Foreskin keratinocyte (primary cell): ENCODE measurements at places on chromosomes 2 and 18. TPM values are rescaled to one million over a fixed set of nuclear protein-coding genes. Genes with fewer than 3 reads are reported as not detected.

GRCh38 chr2:121826036-121826435 is 70.6 kb downstream of the TSN start:
- DNase-seq, result no peak

DNA sequence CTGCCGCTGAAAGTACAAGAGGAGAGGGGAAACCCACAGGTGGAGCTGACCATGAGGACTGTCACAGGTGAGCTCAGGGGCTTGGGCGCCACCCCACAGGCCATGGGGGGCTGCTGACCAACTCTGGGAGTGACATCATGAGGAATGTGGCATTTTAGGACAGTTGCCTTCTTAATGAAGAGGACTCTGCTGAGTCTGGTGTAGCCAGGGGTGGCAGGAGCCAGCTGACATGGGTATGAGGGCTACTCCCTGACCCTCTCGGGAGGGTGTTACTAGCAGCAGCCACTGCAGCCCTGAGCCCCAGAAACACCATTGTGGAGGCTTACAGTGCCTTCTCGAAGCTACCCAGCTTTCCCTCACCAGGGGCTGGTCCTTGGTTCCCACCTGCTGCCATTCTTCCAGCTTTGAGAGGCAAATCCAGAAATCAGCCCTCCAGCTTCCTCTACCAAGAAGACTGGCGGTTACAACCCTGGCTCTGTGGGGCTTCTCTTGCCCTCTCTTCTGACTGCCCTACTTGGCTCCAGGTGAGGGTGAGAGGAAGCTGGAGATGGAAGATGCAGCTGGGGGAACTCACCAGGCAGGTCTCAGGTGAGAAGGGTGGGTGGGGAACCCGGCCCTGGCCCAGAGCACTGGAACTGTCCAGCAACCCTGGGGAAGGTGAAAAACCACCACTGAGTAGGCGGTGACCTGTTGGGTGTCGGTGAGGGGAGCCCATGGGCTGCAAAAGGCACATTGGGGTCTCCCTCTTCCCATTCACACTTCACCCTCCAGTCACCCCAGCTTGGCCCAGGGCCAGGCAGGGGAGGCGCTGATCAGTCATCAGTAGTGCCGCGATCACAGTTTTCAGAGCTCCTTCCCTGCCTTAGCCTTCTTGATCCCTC is 98.5 kb downstream of the MCFD2 start:
- no peak for DNase-seq

- DNase-seq, result peak; percentile 77
Observed at GRCh38 chr2:152920846-152921245, 202.4 kb downstream of the ARL6IP6 start.

DNA sequence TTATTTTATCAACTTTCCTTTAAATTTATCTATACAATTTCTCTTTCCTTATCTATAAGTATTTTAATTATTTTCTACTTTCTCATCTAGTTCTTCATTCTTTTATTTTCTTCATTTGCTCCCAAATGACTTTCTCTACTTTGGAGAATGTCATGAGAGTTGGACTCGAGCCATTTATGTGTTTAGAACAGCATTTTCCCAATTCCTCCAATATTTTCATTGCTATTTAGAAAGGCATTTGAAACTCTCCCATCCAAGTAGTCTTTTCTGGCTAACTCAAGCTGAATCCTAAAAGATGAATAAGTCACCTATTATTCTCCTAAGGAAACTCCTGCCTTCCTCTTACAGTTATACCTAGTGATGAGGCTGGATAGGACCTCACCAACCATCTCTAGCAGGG is 15.8 kb upstream of the FEZ2 start:
- DNase-seq, result no peak

DNA sequence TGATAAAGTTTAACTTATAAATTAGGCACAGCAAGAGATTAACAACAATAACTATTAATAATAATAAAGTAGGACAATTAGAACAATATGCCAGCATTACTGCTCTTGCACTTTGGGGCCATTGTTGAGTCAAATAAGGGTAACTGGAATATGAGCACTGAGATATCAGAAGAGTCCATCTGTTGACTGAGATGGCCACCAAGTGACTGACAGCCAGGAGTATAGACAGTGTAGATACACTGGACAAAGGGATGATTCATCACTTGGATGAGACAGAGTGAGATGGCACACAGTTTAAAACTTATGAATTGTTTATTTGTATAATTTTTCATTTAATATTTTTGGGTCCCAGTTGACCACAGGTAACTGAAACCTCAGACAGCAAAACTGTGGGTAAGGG is 20.0 kb downstream of the NAB1 start:
- DNase-seq, result no peak

DNA sequence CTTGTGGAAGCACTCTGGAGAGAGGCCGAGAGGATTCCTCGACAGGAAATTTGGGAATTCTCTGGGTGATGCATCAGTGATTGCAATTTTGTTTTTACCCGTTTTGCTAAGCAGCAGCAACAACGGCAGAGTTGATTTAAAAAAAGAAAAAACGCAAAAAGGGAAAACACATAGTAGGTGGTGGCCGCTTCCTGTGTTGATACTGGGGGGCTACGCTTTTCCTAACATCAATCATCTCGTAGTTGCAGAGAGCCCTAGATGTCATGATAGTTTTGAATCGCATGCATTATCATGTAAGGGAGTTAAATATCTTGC is 271 bp upstream of the RBM43 start:
- DNase-seq, result no peak

- DNase-seq, result no peak
Observed at GRCh38 chr2:136322428-136322827, 204.5 kb upstream of the CXCR4 start.

DNA sequence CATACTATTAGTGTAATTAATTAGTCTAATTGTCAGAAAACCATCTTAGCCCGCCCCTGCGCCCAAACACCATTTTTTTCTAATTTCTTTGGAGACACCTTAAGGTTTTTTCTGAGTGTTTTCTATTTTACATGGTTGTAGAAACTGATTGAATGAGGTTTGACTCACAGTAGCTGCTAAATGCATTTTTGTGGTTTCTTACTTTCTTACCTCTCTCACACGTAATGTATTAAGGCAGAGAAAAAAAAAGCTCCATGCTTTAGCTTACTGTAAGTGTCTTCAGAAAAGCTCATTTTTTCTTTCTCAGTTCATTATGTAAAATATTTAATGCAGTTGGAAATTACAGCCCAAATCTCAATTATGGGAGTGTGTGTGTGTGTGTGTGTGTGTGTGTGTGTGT is 548.5 kb upstream of the LRRTM4 start:
- DNase-seq, result peak; percentile 1

- DNase-seq, result peak; percentile 73
Observed at GRCh38 chr18:2627821-2628276, 27.7 kb upstream of the SMCHD1 start.

DNA sequence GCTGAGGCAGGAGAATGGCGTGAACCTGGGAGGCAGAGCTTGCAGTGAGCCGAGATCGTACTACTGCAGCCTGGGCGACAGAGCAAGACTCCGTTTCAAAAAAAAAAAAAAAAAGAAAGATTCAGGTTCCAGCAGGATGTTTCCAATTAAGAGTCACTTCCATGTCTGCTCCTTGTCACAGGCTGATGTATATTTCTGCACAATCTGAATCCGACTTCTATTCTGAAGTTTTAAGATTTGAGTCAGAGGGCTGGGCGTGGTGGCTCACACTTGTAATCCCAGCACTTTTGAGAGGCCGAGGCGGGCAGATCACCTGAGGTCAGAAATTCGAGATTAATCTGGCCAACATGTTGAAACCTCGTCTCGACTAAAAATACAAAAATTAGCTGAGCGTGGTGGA is 24.7 kb downstream of the SNRPD1 start:
- no peak for DNase-seq

DNA sequence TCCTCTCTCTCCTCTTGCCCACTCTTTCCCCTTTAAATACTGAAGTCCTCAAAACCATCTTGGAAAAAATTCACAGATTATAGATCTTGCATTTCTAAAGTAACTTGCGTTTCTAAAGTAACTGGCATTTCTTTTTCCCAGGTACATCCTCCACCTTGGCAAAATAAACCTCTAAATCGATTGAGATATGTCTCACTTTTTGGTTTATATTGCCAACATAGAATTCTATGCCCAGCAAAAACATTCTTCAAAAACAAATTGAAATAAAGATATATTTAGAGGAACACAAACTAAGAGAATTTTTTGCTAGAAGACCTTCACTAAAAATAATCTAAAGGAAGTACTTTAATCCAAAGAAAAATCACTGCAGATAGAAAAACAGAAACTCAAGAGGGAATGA is 122.5 kb upstream of the RBMS1 start:
- DNase-seq, result no peak

DNA sequence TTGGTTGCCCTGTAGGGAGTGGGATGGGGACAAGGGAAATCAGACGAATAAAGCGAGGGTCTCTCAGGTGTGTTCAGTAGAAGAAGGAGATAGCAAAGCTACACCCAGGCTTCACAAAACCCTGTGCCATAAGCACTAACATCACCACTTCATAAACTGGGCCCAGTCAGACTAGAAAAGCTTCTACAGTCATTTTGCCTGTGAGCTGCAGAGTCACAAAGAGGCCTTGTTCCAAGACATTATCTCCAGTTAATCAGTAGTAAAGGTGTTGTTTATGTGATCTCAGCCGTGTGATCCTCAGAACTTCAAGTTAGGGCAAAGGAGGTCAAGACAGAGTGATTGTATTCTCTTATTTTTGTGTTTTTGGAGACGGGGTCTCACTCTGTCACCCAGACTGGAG is 148.0 kb downstream of the GALR1 start:
- DNase-seq, result no peak

DNA sequence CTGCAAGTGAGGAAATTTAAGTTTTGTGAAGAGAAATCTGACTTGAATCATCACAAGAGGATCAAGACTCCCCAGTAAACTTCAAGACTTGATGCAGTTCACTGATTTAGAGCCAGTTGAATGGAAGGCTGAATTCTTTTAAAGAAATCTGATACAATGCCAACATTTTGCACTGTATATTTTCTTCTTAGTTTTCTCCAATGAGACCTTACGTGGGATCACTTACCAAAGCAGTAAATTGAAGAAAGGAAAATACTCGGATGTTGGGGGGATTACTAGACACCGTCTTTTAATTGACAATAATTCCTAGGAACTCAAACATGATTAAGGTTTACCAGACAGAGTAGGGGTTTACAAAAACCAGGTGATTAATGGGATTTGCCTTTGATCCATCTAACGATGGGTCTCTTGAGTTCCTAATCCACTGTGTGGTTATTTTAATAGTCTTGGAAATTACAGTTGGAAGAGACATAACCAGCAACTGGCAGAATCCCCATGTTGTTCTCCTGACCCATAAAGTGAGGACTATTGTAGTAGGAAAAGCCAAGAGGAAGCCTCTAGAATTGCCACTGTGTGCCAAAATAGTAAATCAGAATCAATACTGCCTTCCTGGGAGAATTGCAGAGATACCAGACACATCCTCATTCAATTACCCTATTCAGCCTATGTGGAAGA is 354.5 kb downstream of the PID1 start:
- DNase-seq, result no peak

- peak; percentile 51 for DNase-seq
Observed at GRCh38 chr2:142321706-142322280, 191.0 kb upstream of the LRP1B start.

- no peak for DNase-seq
Observed at GRCh38 chr2:214575030-214575429, 164.2 kb downstream of the VWC2L start.

DNA sequence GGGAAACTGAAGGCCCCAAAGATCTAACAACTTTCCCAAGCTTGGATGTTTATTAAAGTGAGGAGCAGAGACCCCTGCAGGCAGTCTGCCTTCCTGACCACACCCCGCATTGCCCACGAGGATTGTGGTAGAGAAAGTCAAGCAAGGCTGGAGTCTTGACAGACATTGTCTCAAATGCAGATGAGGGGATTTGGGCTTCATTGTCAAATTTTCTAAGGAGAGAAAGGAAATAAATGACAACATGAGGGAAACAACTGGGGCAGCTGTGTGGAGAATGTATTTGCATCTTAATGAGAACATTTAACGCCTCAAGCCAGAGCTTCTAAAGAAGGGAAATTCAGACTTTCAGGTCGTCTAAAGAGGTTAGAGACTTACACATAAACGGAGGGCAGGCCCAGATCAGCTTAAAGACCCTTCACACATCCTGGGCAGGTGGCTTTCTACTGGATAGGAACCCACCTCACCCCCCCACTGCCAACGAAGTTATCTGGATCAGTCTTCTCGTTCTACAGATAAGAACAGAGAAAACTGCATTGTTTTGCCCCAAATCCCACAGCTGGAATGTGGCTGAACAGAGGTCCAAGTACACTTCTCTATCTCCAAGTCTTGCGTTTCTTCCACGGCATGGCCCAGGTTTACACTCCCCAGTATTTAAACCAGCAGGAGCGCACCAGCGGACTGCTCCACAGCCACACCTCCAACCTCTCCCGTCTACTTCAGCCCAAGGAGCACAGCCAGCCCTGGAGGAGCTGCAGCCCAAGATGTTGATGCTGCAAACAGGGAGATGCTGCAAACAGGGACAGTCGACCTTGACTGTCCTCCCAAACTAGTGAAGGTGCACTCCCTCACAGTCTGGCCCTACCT is 16.2 kb upstream of the SCG2 start:
- no peak for DNase-seq

- DNase-seq, result no peak
Observed at GRCh38 chr2:42587526-42588117, 19.2 kb downstream of the MTA3 start.

DNA sequence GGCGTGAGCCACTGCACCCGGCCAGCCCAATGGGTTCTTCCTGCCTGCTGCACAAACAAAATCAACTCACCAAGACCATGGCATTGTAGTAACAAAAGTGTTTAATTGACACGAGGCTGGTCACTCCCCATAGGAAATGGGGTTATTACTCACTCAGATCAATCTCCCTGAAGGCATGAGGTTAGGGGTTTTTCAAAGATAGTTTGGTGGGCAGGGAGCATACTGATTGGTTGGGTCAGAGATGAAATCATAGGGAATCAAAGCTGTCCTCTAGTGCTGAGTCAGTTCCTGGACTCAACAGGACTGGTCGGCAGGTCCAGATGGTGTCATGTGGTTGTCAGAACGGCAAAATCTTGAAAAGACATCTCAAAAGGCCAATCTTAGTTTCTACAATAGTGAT is 122.1 kb downstream of the TMEM17 start:
- DNase-seq, result peak; percentile 35

DNA sequence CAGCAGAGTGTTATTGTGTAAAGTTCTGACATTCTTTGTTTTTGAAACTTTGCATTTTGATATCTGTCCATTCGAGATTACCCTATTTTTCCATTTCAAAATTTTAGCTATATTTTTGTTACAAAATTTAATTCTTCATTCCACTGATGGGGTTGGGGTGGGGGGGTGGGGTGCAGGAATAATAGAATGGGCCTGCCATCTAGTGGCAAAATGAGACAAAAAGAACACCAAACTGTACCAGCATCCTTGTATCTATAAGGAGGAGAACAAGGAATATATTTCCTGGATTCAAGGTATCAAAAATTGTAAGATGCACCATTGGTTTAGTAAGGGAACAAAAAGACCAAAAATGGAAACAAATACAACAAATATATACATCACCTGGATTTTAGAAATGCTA is 27.9 kb upstream of the TTR start:
- DNase-seq, result no peak

The STPG4 gene
- 0.07 TPM in 1 of 2 replicates, not detected in the other for total RNA-seq

The ASIC4 gene
- total RNA-seq, result not detected in 2 replicates

The ST6GAL2 gene
- 0.03 and 0.04 TPM in 2 replicates for total RNA-seq

The RPRD1A gene
- 53.6 and 57.1 TPM in 2 replicates for total RNA-seq

The CAPN13 gene
- total RNA-seq, result not detected in 2 replicates

The SPHKAP gene
- total RNA-seq, result not detected in 2 replicates

The PARD6G gene
- 18.0 and 19.1 TPM in 2 replicates for total RNA-seq

The ABCB11 gene
- total RNA-seq, result not detected in 2 replicates

The HOXD13 gene
- total RNA-seq, result not detected in 2 replicates

The NPAS2 gene
- total RNA-seq, result 14.6 and 18.9 TPM in 2 replicates

The CCDC74B gene
- 4.9 and 9.7 TPM in 2 replicates for total RNA-seq

The SFT2D3 gene
- total RNA-seq, result 2.3 and 2.4 TPM in 2 replicates

The RFX8 gene
- total RNA-seq, result 0.18 TPM in 1 of 2 replicates, not detected in the other

The MERTK gene
- 0.07 TPM in 1 of 2 replicates, not detected in the other for total RNA-seq

The DNAJC5G gene
- not detected in 2 replicates for total RNA-seq

The TUBB6 gene
- total RNA-seq, result 772 and 774 TPM in 2 replicates
